ENCODE measurements at places on chromosomes 5 and 9. TPM values are rescaled to one million over a fixed set of nuclear protein-coding genes. Genes with fewer than 3 reads are reported as not detected.

GRCh38 chr9:70079417-70080037 is 35.9 kb downstream of the MAMDC2 start:
- no peak overlapping the region for H3K4me3 ChIP-seq
- no peaks in the 10 kb centered on the region for H3K36me3 ChIP-seq
- peaks cover 62% of the 10 kb centered on the region for H3K4me1 ChIP-seq
- H3K27me3 ChIP-seq = no peaks in the 10 kb centered on the region
- DNase-seq = peak; percentile 25

The ACSL6 gene
- 38.5 TPM for total RNA-seq

DNA sequence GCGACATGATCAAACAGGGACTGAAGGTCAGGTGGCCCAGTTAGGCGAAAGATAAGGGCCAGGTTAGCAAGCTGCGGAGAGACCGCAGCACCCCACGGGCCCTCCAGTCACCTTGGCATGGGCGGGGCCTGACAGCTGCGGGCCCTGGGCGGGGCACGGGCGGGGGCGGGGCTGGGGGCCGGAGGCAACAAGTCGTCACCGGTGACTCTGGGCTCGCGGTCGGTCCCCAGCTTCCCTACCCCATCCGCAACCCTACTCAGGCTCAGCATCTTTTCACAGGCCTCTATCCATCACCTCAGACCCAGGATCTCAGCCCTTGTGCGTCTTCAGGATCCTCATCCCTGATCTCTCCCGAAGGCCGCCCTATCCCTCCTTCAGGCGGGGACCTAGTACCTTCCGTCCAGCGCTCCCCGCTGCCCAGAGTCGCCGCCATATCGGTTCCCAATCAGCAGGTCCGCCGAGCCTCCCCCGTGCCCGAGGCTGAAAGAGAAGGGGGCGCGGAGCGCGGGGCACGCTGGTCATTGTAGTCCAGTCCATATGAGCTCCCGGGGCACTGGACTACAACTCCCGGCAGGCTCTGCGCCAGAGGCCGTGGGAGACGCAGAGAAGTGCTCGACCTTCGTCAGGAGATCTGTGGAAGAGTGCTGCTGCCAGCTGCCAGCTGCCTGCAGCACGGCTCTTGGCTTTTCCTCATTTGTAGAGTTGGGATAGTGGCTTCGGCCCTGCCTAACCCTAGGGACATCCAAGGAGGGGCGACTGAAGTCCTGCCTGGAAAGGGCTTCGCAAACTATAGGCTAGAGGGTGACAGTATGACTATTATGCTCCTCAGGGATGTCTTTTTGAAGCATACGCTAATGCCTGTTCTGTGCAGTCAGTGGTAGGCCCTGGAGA is at the start of gene DNAJC18:
Gene DNAJC18 (minus strand): TSS at position 513 of the 891 bp plus-strand sequence. CDS start 80 bp downstream, at position 433.
- peak within 1 kb of the TSS; percentile 89 for H3K4me3 ChIP-seq
- peak within 1 kb of the TSS; percentile 94 for H3K27ac ChIP-seq
- peaks cover 7% of the 10 kb centered on the region for H3K4me1 ChIP-seq
- no peaks in the 10 kb centered on the region for H3K27me3 ChIP-seq

- no peak for DNase-seq
- H3K4me1 ChIP-seq = no peaks in the 10 kb centered on the region
- H3K27ac ChIP-seq = no peak overlapping the region
Observed at GRCh38 chr5:82684659-82685058, 392.5 kb downstream of the TMEM167A start.

GRCh38 chr9:120137186-120137840 is 442.7 kb downstream of the CDK5RAP2 start:
- H3K27ac ChIP-seq = no peak overlapping the region
- no peak overlapping the region for H3K4me3 ChIP-seq
- no peaks in the 10 kb centered on the region for H3K27me3 ChIP-seq
- H3K36me3 ChIP-seq = no peaks in the 10 kb centered on the region

- no peak overlapping the region for H3K27ac ChIP-seq
- DNase-seq = no peak
- H3K36me3 ChIP-seq = no peaks in the 10 kb centered on the region
- no peak overlapping the region for H3K4me3 ChIP-seq
- H3K27me3 ChIP-seq = no peaks in the 10 kb centered on the region
Observed at GRCh38 chr9:26687421-26687820, 205.2 kb downstream of the CAAP1 start.

Data from testis (tissue), 5 donors.